Fibroblast of skin of right biceps (primary cell): ENCODE measurements at places on chromosomes 2 and 18.

- no peak for DNase-seq
These were observed 584.3 kb upstream of the PIK3C3 start for GRCh38 chr18:41370740-41371139.

DNA sequence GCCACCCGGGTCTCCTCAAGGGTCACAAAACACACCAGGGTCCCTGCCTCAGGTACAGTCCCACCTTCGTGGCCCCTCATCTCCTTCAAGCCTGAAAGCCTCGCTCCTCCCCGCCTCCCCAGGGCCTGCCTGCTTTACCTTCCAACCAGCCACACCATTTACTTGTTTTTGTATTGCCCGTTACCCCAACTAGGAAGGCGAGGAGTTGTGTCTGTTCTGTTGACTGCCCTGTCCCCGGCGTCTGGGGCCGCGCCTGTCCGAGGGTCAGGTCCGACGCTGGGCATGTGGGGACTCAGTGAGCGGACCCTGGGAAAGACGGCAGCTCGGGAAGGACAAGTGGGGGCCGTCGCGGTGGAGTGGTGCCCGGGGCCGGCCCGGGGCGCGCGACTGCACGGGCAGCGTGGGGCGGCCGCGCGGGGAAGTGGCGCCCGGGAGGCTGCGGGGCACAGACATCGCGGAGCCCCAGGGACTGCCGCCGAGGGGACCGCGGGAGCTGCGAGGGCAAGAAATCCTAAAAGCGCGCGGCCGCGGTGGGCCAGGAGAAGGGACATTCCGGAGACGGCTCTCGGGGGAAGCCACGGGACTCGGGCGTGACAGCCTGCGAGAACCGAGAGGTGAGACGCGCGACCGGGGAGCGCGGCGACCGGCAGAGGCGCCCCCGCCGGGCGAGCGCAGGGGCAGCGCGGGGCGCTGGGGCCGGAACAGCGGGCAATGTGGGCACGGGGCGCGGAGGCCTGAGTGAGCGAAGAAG, 797 bp upstream of the GRHL1 start:
- peak; percentile 34 for DNase-seq

DNA sequence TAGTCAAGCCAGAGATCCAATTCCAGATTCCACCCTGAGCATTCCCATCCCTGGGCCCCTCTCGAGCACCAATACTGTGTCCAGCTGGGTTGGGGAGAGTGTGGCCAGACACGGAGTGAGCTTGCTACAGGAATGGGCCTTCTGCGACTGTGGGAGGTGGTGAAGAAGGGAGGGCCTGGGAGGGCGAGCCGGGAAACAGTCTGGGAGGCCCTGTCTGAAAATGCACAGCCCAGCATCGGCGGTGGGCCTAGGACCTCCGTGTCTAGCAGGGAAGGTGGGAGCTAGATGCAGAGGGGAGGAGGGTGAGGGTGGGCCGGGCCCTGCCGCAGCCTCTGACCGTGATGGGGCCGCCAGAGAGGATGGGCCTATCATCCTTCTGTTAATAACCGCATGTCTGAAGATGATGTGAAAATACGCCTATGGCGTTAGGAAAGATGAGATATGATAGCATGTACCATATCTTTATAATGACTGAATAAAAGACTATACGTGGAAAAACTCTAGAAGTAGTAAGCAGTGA, 1.9 kb upstream of the OTOS start:
- no peak for DNase-seq

GRCh38 chr18:43396266-43396665, 119.0 kb upstream of the SYT4 start:
- DNase-seq: no peak

GRCh38 chr2:214103276-214104001, 307.4 kb upstream of the VWC2L start:
- no peak for DNase-seq

DNA sequence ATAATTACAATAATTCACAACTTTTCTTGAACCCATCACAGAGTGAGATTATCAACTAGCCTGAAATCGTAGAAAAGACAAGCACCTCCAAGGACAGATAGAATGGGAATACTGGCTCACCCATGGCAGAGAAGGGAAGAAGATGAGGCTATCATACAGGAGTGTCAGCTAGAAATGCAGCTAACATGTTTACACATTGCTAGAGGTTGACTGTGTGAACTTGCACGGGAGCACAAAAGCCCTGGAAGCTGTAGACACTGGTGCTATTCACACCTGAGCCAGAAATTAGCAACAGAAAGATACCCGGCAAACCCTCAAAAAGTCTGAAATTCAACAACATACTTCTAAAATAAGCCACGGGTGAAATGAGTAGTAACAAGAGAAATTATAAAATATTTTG, 131.8 kb downstream of the ZAP70 start:
- no peak for DNase-seq

GRCh38 chr2:231671270-231672050, 36.9 kb upstream of the PTMA start:
- no peak for DNase-seq

GRCh38 chr2:990970-991369, 40.3 kb downstream of the SNTG2 start:
- DNase-seq: no peak

- peak; percentile 25 for DNase-seq
These were observed 68.4 kb downstream of the COL5A2 start for GRCh38 chr2:189111063-189111715.

- no peak for DNase-seq
These were observed 671.8 kb upstream of the SLC39A10 start for GRCh38 chr2:194985258-194985657.

GRCh38 chr18:54357082-54357659, 487 bp downstream of the STARD6 start:
- DNase-seq: no peak

DNA sequence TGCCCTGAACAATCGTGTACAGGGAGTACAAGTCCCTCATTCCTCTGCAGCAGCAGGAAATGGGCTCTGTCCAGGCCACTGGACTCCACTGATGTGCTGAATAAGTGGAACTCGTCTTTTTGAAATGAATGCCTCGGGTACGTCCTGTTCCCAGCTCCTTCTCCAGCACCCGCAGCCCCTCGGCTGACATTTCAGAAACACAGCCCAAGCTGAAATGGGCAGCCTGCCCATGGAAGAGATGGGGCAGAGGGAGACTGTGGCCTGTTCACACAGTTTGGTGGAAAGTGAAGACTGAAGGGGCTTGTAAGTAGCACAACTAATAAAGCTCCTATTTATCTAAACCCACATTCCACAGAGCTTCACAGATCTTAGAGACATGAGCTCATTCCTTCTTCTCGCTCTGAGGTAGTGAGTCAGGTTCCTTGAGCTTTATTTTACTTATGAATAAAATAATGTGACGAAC, 498.6 kb downstream of the TXNL1 start:
- peak; percentile 92 for DNase-seq

DNA sequence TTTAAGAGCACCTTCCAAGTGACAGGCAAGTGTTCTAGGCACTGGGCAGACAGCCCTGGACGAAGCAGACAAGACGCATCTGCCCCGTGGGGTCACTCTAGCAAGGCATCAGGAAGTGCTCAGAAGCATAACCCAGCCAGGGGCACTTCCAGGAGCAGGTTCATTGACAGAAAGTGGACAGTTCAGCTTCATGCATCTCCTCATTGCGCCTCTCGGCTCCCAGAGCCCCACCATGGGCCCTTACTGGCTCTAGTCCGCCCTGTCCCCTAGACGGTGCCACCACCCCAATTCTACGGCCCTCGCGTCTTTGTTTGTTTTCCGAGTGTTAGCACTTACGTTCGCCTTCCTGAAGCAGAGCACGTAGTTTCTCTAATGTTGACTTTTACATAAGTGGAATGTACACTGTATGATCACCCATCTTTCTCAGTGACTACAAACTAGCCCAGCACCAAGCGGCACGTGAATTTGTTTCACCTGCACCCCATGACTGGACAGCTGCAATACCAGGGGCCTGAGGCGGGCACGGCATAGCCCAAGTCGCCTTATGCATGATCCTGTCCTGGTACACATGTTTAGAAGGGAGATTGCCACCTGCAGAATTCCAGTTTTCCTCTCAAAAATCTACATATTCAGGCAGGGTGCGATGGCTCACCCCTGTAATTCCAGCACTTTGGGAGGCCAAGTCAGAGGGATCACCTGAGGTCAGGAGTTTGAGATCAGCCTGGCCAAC, 33.2 kb downstream of the SNED1 start:
- DNase-seq: no peak

DNA sequence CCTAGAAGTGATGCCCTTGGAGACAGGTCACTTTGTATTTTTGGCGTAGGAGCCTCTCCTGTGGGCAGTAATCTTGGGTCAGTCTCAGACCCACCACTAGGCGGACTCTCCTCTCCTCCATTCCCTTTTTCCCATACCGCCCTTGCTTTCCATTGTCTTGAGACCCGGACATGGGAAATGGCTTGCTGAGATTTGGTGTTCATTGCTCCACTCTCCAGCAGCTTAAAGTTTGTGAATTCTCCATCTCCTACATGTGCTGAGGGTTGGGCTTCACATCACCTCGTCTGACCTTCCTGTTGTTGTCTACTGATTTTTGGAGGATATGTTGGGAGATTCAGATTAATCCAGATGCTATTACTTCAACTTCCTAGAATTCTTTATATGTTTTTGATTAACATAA, 159.2 kb upstream of the RAB12 start:
- DNase-seq: peak; percentile 10

GRCh38 chr2:12424809-12425208, 291.9 kb upstream of the TRIB2 start:
- DNase-seq: no peak

GRCh38 chr2:161954103-161954502, 119.9 kb downstream of the DPP4 start:
- DNase-seq: no peak

DNA sequence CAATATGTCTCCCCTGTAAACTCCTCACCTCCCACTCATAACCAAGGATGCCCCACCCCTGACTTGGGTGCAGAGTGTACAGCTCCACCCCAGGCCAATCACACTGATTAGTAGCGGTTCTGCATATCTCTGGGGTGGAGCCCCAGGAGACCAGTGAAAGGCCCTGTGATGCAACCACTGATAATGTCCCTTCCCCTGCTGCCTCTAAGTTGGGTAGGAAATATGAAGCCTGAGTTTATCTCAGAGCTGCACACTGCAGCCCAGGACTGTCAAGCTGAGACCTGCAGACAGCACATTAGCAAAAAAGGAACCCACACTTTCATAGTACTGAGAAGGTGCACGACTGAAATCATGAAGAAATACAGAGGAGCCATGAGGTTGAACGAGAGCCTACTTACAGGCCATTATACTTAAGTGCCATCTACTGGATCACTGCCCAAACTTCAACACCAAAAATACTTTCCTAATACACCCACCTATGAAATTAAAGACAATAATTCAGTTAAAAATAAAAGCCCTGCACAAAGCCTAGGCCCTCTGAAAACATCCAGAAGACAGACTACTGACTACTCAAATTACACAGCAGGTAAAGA, 455.4 kb upstream of the LRRTM4 start:
- no peak for DNase-seq

DNA sequence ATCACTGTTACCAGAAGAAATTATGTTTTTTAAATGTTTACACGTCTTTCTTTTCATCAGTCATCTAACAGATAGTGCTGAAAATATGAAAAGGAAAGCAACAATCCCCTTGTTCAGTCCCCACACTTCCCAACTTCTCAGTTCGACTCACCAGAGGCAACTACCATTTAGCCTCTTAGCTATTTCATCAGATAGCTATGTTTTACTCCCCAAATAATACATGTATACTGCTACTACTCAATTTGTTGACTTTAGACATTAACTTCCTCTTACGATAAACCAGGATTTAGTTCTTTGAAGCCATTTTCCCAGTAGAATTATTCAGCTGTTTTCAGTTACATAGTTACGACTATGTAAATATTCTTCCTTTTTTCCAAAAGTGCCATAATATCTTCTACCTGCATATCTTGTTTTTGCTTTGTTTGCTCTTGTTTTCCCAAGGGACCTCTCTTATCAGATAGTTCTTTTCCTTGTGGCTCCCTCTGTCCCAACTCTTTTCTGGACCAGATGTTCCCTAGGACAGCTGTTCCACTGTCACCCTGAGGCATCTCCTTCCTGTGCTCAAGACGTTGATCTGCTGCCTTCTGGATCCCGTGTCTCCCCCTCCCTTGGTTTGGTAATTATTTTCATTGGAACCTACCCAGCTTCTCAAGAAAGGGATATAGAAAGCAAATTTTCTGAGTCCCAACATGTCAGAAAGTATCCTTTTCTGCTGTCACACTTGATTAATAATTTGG, 289.3 kb upstream of the TANK start:
- DNase-seq: peak; percentile 50

DNA sequence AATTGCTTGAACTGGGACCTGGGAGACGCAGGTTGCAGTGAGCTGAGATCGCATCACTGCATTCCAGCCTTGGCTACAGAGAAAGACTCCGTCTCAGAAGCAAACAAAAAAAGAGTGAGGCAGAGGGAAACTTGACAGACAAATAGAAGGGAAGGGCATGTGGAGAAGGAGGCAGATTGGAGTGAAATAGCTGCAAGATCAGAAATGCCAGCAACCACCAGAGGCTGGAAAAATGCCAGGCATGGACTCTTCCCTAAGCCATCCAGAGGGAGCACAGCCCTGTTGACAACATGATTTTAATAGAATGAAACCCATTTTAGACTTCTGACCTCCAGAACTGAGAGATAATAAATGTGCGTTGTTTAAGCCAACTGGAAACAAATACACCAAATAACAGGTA, 447.2 kb upstream of the SPHKAP start:
- peak; percentile 7 for DNase-seq

DNA sequence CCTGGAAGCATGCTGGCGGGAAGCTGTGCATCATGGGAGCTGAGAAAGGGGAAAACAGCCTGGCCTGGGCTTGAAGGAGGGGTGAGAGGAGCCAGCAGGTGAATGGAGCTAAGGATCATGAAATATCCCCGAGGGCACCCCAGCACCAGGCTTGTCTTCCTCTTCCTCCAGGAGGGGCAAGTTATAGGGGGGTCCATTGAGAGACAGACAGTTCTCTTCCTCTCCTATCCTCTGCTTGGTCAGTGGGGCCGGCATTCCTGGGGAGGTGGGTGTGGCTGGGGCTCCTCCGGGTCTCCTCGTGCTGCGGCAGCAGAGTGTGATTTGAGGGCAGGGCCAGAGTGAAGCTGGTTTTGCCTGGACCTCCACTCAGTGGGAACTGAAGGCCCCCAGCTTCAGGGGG, 78.9 kb downstream of the LIPG start:
- no peak for DNase-seq

- DNase-seq: no peak
These were observed 41.5 kb downstream of the BIN1 start for GRCh38 chr2:127065299-127065939.

GRCh38 chr2:230798769-230799399, 65.9 kb upstream of the ITM2C start:
- peak; percentile 54 for DNase-seq

DNA sequence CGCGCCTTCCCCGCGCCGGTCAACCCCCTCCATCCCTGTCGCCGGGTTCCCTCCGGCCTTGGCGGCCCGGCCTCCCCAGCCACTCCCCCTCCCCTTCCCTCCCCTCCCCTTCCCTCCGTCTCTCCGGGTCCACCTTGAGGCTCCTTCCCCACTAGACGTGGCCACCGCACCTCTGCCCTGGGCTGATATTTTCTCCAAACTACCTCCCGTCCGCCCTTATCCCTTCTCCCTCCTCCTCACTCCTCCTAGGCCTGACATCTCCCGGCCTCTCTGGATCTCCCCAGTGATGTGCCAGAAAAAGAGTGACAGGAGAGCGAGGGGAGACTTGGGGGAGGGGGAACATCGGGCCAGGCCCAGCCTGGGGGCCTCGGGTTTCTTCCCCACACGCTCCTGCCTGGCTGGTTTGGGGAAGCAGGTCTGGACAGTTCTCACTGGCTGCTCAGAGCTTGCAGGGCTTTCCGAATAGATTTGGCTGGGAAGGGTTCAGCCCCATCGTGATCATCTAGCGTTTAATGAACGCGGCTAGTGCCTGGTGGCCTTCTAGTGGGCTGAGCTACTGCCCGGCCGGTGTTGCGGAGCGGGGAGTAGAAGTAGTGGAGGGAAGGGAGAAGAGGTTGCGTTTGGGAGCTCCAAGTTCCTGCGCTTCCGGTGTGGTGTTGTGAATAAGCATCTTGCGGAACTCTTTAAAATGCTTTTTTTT, 641 bp downstream of the MAPRE3 start:
- DNase-seq: no peak
